ENCODE measurements at places on chromosomes 4 and X. TPM values are rescaled to one million over a fixed set of nuclear protein-coding genes. Genes with fewer than 3 reads are reported as not detected.

Gene RPS6KA6
- 1.1 TPM for total RNA-seq

Gene GDPD2
- total RNA-seq = not detected

Gene NLRP2B
- total RNA-seq = under 0.01 TPM

Gene LIN54
- total RNA-seq = 11.1 TPM

Gene FRMPD4
- total RNA-seq = under 0.01 TPM

Gene STIM2
- total RNA-seq = 33.2 TPM

Gene BGN
- 71.8 TPM for total RNA-seq

Gene CCKAR
- not detected for total RNA-seq

Gene UNC5C
- total RNA-seq = 1.3 TPM

Gene HS6ST2
- total RNA-seq = 2.0 TPM

Gene OTC
- total RNA-seq = not detected

Gene BCOR
- total RNA-seq = 16.2 TPM

Gene ADH6
- total RNA-seq = not detected

Gene ATP7A
- 15.4 TPM for total RNA-seq

Gene MAGEH1
- total RNA-seq = 33.3 TPM

Gene PCDH19
- 2.0 TPM for total RNA-seq

Gene GLRA3
- not detected for total RNA-seq

Gene PWWP3B
- total RNA-seq = 0.19 TPM

Gene LRRC66
- 0.33 TPM for total RNA-seq

Gene USP17L30
- not detected for total RNA-seq

Gene GAGE1
- not detected for total RNA-seq

Gene CCDC149
- 13.4 TPM for total RNA-seq

Gene GABRG1
- total RNA-seq = not detected

Gene CENPVL1
- total RNA-seq = not detected

Gene S100P
- not detected for total RNA-seq

Gene CHM
- total RNA-seq = 24.9 TPM

Gene LDB2
- 115 TPM for total RNA-seq

Gene GC
- not detected for total RNA-seq

Gene HTR2C
- not detected for total RNA-seq

Gene PPM1K
- 9.0 TPM for total RNA-seq

Gene TRAM1L1
- 1.1 TPM for total RNA-seq

Gene XAGE2
- not detected for total RNA-seq

Gene CXorf49
- not detected for total RNA-seq

Gene USP17L25
- not detected for total RNA-seq

Gene LANCL3
- total RNA-seq = 0.98 TPM

Gene RRH
- not detected for total RNA-seq

Gene YTHDC1
- 36.6 TPM for total RNA-seq

Gene NAP1L3
- total RNA-seq = 0.86 TPM

Gene FOXR2
- not detected for total RNA-seq

Measured in vein endothelial cell (primary cell).